ENCODE measurements at places on chromosomes 6 and 20.
A peak's percentile ranks its signal among the peaks of the same experiment; 100 is the strongest.

GRCh38 chr20:35277531-35278395 is at the start of gene MMP24OS:
MMP24OS (minus strand) TSS chr20:35278122; CDS start chr20:35277929, 193 bp downstream.
- DNase-seq, result peak; percentile 85

DNA sequence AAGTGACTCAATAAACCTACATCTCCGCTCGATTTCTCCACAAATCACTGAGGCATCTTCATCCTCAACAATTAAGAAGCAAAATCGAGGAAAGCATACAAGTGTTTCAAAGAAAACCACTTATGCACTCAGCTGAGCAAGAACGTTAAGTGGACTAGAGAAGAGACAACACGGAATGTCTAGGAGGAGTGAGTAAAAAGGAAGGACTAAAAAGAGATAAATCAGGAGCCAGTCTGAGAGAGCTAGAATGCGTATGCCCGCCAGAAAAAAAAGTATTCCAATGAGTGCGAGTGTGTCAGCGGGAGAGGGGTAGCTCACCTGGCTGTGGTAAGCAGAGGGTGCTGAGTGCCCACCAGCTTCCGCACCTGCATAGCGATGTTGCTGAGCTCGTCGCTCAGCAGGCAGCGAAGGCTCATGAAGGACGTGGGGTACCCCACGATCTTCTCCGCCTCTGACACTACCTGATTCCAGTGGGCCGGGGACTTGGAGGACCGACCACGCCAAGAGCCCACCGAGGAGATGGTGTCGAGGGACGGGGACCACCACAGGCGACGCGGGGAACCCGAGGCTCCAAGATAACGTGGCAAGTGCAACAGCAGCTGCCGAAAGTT is 587 bp downstream of the PDSS2 start:
- no peak for DNase-seq

GRCh38 chr6:12178521-12178920 is 111.6 kb upstream of the EDN1 start:
- no peak for DNase-seq

DNA sequence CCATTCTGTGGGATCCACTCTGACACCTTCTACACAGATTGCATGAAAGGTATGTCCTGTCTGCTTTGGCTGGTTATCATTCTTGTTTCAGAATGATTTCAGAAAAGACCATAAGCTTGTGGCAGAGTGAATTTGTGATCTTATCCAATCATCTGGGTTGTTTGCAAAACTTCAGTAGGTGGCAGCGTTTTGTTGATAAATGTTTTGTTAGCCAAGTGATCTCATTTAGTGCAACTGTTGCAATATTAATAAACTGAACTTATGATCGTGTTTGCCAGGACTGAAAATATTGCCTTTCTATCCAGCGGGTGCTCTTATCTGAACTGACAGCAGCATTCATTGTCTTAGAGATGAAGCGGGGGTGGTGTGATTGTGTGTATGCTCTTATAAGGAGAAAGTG is 613.2 kb upstream of the NOX3 start:
- DNase-seq, result no peak

DNA sequence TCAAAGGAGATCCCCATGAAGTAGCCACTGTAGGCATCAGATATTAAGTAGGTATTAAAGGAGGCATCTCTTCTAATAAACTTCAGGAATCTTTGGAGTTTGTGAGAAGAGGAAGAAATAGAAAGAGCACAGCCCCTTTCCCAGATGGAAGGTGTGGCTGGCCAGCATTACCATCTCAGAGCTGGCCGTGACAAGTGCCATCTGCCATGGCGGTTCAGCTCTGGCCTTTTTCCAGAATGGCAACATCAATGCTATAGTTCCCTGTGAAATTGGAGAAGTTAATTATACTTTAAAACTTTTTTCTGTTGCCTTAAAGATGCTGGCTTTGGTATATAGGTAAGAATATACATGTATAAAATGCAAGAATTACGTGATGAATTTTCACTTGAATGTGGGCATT is 51.9 kb upstream of the MCUR1 start:
- DNase-seq, result no peak
